NCI-H1092 treated with DMSO at 0.1 percent for 48 hours (cell line): ENCODE measurements at places on chromosomes 3 and 15.

DNA sequence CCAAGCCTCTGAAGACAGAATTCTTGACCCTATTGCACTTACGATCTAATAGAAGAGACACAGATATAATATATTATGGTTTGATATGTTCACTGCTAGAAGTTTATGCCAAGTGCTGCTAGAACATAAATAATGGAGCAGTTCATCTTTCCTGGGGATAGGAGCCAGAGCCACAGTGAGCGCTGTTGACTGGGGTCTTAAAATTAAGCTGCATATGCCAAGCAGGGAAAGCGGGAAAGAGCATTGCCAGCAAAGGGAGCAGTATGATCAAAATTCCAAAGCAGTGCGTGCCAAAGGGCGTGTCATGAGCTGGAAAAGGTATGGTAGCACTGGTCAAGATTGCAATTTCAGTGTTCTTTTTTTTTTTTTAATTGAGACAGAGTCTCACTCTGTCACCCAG is 49.1 kb upstream of the ABHD2 start:
- DNase-seq, result no peak

DNA sequence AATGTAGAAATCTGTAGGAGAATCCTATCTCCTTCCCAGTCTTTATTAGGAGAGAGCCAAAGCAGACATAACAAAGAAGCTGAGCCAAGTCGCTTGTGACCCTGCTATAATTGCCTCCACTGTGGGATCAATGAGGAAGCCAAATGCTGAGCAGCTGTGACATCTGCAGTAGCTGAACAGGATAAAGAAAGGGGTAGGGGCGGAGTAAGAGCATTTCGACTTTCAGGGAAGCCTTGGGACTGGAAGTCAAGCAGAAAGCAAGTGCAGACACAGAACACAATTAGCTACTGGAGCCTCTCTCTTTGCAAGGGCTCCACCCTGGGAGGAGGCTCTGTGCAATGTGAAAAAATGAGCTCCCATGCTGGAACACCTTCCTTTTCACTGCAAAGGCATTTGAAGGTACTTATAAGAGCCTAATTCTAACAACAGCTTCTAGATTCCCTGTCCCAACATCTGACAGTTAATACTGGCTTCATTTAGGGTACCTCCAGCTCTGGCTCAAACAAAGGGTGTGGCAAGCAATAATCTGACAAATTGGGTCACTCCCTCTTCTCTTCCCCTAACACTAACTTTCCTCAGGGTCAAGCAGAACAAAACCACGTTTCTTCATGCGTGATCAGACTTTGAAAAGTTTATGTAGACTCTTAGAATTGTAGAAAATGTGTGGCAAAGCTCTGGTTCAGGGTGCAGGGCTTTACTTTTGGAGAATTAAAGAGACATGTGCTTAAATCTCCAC is 166.4 kb downstream of the CADPS start:
- no peak for DNase-seq

- no peak for DNase-seq
These were observed 76.2 kb downstream of the COL8A1 start for GRCh38 chr3:99714575-99714974.

DNA sequence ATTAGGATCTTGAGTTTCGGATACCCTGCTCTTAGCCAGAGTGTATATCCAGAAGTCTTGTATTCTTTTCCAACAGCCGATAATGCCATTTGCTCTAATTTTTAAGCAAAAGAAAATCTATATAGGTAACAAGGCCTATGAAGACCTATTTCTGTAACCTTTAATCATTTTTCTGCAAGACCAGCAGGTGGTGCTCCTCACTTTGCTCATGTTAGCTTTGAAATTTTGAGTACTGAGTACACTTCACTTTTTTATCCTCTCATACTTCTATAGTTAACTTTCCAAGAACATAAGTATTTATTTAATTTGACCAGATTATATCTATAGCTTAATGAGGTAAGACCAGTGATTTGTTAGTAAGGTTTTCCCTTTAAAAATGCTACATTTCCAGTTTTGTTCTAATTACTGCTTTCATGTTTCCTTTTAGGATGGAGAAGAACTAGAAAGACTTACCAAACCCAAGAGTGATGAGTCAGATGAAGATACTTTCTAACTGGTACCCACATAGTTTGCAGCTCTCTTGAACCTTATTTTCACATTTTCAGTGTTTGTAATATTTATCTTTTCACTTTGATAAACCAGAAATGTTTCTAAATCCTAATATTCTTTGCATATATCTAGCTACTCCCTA is 20.5 kb downstream of the SLC35A5 start:
- DNase-seq, result peak; percentile 38

DNA sequence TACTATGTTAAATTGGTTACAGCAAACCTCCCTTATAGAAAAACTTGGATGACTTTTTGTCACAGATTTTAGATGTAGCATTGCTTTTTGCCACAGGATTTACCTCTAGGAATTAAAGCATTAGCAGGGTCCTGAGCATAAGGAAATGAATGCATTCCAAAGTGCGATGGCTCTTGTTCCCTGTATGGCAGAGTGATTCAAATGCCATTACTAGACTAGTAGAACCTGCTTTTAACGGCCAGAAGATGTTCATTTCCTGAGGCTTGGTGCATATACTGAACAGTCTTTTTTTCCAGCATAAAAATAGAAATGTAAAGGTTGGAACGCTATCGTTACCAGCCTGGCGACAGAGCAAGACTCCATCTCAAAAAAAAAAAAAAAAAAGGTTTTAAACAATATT is 59.4 kb downstream of the WNT5A start:
- no peak for DNase-seq

DNA sequence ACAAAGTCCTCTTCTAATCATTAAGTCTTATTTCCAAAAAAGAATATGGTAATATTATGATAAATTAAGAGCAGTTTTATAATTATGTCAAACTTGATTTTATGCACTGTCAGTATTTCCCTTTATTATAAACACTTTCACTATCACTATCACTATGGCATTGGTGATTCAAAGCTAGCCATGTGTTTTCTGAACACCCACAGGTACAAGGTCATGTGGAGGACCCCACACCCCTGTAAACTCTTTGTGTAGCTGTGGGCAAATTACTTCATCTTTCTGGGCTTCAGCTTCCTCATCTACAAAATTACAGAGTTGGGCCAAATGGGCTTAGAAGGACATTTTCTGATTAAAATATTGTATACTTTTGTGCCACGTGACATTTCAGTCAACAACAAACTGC is 41.7 kb downstream of the FBXL22 start:
- no peak for DNase-seq

GRCh38 chr3:14959359-14959943 is 12.1 kb downstream of the NR2C2 start:
- no peak for DNase-seq

- DNase-seq, result no peak
These were observed 139.1 kb downstream of the NSMCE3 start for GRCh38 chr15:29130476-29130875.
